ENCODE measurements at places on chromosomes 3 and 15.

DNA sequence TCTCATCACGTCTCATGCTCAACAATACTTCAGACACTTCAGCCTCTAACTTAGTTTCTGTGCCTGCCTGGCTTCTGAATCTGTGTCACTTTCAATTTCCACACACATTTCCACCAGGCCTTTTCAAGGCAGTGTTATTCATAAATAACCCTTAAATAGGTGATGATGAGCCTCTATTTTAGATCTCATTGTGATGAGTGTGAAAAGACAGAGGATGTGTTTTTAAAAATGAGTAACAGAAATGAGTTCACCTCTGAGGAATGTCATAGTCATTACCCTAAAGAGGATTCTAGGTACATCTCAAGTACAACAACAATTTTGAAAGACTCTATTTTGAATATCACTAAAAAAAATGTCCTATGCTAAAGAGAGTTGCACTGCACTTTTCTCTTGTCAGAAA, 64.6 kb downstream of the STAC start:
- DNase-seq = no peak

DNA sequence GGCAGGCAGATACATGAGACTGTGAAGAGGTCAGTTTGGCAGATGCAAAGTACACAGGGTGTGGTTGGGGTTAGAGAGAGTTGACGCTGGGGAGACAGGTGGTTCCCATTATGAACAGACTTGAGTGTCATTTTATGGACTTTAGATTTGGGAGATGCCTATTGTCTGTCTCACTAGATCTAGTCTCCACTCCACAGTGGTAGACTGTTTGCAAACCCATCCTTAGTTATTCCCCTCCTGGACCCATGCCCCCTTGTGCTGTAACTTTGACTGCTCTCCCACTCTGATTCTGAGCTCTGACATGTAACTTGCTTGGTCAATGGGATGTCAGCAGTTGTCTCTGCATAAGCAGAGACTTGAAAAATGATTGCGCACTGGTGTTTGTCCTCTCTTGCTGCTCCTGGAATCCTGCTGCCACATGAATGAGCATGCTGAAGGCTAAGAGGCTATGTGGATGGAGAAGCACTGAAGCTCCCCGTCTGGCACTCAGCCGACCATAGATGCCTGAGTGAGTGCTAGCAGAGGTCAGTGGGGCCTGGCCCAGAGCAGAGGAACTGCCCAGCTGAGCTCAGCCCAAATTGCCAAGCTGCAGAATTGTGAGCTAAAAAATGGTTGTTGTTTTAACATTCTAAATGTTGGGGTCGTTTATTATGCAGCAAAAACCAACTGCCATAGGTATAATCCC, 88.2 kb downstream of the FAM43A start:
- DNase-seq = no peak

DNA sequence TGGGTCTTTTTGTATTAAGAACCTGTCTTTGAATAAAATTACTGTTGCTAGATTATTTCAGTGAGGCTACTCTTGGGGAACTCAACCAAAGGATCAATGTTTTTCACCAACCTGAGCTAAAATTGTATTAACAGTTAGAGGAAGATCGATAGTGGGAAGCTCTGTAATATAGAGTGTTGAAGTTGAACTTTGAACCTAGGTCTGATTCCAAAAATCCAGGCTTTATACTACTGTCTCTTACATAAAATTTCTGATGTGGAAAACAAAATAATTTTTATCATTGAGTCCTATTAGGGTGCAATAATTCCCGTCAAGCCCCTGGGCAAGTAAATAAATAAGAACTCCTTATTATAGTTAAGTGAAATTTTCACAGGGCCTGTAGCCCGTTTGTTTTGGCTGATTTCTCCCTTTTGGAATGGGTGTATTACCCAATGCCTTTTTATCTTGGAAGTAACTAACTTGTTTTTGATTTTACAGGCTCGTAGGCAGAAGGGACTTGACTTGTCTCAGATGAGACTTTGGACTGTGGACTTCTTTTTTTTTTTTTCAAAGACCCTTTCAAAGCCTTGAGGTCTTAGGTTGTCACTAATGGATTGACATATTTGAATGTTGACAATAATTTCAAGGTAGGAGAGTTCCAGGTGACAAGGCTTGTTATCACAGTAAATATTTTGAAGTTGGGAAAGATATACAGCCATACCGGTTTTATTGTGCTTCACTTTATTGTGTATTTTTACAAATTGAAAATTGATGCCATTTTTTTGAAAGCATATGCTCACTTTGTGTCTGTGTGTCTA, 276.1 kb downstream of the NFKBIZ start:
- DNase-seq = no peak

DNA sequence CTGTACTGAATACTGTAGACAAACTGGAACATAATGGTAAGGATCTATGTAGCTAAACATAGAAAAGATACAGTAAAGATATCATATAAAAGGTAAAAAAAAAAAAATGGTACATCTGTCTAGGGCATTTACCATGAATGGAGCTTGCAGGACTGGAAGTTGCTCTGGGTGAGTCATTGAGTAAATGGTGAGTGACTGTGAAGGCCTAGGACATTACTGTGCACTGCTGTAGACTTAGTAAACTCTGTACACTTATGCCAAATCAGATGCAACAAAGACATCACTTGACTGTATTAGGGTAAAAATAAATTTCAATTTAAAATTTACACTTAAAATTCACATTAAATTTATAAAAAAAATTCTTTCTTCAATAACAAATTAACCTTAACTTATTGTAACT, 281.3 kb upstream of the LMCD1 start:
- no peak for DNase-seq

DNA sequence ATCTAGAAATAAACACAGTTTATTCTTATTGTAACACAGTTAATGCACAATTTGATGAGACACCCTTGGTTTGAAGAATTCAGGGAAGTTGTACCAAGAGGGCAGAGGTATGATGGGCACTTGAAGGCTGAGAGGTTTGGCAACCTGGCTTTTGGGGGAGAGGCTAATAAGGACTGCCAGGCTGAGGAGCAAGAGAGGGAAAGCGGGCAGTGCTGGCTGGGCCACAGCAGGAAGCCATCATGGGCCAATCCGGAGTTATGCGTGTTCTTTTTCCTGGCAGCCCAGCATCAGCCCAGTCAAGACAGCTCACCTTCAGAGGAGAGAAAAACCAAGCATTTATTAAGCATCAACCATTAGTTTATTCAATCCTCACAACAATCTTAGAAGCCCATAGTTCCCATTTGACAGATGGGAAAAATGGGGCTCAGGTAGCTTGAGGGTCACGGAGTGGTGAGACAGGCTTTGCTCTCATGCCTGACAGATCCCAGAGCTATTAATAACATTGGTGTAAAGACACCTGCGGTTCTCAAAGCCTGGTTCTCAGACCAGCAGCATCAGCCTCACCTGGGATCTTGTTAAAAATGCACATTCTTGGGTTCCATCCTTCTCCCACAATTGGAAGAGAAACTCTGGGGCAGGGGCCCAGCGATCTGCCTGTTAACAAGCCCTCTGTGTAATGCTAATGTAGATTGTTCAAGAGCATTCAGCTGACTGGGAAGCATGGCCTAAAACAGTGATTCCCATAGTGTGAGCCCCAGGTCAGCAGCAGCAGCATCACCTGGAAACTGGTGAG, 183.7 kb downstream of the NTRK3 start:
- no peak for DNase-seq

DNA sequence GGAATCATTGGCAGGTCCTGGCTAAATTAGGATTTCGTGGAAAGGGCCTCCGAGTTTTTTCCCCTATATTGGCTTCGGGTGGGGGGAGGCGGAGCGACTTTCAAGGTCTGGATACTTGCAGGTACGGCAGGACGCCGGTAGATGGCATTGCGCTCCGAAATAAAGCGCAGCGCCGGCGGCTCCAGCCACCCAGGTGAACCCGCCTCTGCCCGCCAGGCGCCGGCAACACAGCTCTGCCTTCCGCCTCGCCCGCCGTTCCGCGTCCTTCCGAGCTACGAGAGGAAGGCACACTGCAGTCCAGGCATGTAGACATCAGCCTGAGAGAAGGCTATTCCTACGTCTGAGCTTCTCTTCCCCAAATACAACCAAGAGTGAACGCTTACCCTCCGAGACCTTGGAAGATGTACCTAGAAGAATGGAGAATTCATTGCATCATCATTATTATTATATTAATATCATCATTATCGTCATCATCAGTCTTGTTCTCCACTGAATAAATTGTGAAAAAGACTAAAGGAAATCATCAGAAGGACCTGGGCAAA, 514.1 kb downstream of the MECOM start:
- peak; percentile 92 for DNase-seq

GRCh38 chr3:157572559-157573270, 69.5 kb upstream of the VEPH1 start:
- DNase-seq = peak; percentile 84

DNA sequence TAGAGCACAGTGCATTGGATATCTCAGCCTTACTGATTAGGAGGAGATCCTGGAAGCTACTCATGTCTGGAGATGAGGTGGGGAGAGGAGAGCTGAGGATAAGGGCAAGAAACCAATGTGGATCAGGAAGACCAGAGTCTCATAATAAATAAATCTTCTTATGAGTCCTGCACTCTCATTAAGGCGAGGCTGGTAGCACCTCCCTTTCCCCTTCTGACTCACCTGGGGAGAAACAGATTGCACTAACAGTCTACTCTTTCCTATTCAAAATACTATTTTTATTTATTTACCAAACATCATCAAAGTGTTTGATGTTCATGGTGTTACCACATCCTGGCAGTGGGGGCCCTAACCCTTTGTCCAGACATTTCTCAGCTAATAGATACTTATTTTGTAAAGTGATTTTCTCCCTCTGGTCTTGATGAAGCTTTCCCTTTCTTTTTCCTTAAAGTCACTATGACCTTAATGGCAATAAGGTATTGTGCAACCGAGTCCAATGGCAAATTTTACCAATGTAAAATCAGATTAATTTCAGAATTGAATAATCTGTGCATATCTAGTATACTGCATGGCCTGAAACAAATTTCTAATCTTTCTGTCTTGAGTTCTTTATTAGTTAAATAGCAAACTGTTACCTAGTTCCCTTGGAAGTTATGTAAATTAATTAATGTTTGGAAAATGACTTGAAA, 81.1 kb downstream of the IQCH start:
- no peak for DNase-seq

- DNase-seq = no peak
Measured at GRCh38 chr3:50563867-50564266, 3.7 kb downstream of the C3orf18 start.

GRCh38 chr15:99734575-99734974, 1.3 kb upstream of the LYSMD4 start:
- no peak for DNase-seq

DNA sequence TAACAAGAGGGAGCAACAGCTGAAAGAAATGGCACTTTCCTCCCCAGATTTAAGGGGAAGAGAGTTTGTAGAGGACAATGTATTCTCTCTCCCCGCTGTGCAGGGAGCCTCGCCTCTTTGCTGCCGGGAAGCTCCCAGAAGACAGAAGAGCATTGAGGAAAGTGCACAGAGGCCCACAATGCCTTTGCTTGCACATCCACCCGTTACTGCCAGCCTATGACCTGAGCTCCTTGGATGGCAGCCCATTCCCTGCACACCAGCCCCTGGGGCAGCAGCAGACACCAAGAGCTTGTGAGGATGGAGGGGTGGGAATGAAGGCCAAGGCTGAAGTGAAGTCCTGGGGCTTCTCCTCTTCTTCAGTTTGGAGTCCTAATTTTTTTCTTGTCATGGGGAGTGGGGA, 67.0 kb downstream of the CLDN11 start:
- no peak for DNase-seq
